ENCODE measurements at places on chromosomes 16 and 17.

GRCh38 chr17:68013385-68013784 lies 17.1 kb upstream of the C17orf58 start:
- no peak for DNase-seq

DNA sequence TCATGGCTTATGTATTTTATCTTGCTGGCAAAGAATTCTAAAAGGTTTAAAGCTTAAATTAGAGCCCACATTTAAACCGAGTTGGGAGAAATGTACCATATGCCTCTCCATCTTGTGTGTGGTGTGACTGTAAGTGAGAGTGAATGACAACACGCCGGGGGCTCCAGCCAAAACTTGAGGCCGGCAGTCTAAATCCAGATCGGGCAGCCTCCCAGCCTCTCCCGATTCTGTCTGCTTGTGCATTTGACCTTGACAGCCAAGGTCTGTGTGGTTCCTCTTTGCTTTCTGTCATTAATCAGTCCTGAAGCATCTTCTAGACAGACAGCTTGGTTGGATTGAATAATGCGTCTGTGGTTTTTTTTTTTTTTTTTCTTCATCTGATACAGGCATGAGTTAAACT lies 1093.2 kb upstream of the EEF2KMT start:
- DNase-seq: no peak

- no peak for DNase-seq
Observed at GRCh38 chr17:37086334-37086733, 137.6 kb downstream of the AATF start.

GRCh38 chr16:66927918-66928649 lies 2.7 kb upstream of the RRAD start:
- no peak for DNase-seq

DNA sequence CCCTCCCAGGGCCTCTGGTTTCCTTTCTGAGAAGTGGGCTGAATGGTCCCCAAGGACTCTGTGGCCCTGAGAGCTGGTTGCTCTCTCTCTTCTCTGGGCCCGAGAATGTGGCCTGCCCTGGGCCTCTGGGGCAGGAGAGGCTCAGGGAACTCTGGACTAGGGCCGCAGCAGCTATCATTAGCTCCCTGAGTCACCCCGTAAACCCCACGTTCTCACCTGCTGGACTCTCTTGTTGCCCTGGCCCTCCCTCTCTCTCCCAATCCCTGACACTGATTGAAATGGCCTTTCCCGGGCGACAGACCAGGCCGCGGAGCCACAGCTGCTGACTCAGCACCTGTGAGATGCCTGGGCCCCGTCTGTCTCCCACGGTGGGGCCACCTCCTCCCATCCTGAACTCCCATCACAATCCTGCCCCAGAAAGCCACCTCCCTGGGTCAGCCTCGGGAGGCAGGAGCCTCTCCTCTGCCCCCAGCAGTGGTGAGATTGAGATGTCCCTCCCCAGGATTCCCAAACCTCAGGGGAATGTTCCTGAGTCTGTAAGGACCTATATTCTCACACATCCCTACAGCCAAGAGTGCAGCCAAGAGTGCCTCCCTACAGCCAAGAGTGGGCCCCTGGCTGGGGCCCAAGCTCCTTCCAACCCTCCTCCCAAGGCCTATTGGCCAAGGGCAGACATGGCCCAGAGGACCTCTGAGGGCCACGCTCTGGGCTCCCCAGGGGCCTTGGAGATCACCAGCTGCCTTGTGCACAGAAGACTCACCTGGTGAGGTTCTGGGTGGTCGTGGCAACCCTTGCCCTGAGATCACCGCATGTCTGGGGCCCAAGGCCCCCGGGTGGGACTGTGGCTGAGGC lies 470 bp downstream of the TRPV3 start:
- DNase-seq: no peak

DNA sequence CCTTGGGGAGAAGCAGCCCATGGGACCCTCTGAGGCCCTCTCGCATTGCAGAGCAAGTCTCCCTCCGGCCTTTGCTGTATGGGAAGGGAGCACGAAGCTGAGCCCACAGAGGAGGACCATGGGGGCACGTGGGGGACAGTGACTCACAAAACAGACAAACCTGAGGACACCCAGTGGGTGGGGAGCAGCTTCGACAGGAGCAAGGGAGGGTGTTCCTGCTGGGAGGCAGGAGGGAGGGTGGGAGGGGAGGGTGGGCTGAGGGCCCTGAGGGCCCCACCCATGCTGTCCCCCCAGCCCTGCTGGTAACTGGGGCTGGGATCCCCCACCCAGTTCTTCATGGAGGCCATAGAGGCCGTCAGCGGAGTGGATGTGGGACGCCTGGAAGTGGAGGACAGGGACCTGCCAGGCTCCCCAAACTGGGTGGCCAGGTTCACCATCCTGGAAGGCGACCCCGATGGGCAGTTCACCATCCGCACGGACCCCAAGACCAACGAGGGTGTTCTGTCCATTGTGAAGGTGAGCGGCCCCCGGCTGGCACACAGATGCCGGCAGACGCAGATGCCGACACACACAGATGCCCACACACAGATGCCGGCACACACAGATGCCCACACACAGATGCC lies 12.5 kb downstream of the SLC22A31 start:
- no peak for DNase-seq

- no peak for DNase-seq
Observed at GRCh38 chr17:4648741-4649140, 7.3 kb upstream of the ALOX15 start.
